Nephron progenitor cell (in vitro differentiated cells): ENCODE measurements at places on chromosomes 5 and 9.

- DNase-seq = no peak
Measured at GRCh38 chr9:137575364-137575715, 3.4 kb downstream of the DPH7 start.

DNA sequence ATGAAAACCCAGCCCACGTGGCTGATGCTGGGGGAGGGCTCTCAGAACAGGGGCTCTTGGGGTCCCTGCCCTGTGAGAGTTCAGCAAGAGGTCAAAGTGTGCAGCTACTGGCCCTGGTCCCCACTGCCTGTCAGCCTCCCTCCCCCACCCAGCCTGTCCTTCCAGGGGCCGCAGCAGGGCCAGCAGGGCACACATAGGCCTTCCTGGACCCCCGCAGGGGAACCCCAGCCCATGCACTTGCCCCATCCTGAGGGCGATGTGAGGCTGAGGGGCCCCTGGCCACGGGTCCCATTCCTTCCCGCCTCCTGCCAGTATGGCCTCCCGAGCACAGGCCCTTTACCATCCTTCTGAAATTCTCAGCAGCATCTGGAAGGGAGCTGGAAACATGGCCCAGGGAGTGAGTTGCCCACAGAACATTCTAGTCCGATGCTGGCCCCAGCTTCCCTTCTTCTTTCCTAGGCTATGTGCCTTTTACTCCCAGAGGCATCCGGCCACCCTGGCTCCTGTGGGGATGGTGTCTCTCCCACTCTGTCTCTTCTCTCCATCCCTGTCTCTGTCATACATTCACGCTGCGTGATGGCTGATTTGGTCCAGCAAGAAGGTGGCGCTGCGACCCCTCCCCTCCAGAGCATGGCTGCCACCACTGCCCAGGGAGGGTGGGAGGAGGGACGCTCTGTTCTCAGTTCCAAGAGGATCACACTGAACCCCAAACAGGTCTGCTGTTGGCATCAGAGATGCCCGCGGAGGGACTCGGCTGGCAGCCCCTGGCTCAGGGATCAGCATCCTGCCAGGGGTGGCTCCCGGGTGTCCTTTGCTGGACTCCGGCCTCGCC, 19.6 kb downstream of the MRPL36 start:
- DNase-seq = no peak

DNA sequence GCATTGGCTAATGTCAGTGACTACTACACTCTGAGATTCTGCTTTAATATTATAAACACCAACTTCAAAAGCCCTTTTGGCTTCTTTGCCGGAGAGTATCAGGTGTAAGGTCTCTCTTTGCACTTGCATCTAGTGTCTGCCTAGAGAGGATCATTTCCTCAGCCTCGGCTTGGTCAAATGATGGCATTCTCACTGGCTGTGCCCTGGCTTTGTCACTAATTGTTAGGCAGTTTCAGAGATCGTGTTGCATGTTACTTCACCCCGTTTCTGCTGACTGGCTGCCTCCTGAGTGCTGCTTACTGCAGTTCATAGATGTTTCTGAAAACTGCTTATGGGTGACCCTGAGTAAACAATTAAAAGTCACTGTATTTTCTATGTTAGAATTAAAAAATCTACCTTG, 48.8 kb downstream of the SLC1A3 start:
- peak; percentile 12 for DNase-seq

DNA sequence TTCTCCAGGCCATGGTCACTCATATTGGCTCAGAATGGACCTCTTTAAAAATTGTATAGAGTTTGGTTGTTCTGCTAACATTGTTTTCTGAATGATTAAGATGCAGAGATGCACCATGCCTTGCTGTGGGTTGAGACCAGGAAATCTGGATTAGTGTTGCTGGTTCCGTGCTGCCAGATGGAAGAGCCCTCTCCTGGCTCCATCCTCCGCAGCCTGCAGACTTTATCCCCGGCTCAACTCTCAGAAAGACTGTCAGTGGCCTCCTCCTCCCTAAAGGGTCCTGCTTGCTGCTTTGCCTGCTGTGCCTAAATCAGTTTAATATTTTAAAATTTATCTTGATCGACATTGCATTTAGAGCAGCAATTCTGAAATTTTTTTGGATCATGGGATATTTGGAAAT, 196.7 kb downstream of the TENT4A start:
- no peak for DNase-seq

GRCh38 chr5:123545506-123545905, 33.5 kb downstream of the CSNK1G3 start:
- DNase-seq = no peak

DNA sequence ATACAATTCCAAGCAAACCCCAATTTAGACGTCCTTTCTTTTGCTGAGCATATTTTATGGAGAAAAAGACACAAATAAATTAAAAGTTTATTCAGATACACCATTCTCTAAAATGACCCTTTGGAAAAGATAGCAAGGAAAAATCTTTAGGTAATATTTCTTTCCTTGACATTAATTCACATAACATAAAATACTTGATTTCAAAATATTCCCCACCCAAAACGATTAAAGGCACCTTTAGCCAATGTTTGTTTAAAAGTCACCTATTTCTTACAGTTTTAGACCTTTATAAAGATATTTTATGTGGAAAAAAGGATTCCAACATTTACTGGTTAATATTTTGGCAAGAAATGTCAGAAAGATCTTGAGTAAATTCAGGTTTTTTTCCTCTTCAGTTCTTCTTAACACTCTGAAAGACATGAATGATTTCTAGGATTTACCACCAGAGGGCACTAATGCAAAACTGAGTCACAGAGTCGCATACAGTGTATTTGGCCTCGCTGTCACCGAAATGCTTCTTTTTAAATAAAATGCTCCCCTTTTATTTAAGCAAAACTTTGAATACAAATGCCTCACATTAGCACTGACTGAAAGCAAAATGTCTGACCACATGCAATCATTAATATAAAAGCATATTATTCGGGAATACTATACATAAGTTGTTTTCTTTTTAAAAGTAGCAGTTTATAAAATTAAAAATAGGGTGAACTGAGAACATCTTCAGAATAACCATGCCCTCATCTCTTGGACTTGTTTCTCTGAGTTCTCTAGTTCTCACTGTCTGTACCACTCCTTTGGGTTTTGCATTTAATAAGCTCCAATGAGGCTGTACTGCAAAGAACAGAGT, 122.5 kb downstream of the SLC1A3 start:
- DNase-seq = peak; percentile 32

DNA sequence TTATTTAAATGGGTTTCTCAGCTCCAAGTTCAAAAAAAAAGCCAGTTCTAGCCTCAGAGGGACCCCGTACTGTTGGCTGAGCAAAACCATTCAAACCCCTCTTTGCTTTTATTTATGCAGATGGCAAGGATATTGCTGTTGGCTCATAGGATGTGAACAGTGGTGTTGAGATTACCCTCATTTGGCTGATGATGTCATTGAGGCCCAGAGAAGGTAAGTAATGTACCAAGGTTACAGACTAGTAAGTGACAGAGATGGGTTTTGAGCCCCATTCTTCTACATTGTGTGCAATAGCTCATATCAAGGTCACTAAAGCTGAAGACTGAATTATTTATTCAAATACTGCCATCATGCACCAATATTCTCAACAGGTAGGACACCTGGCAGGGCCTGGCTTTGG, 122.2 kb upstream of the PCA3 start:
- DNase-seq = no peak

GRCh38 chr5:121138495-121138907, 674.4 kb downstream of the PRR16 start:
- no peak for DNase-seq

- peak; percentile 37 for DNase-seq
Measured at GRCh38 chr5:10689391-10690081, 71.5 kb downstream of the DAP start.

GRCh38 chr5:30341466-30341865, 852.0 kb upstream of the CDH6 start:
- no peak for DNase-seq

DNA sequence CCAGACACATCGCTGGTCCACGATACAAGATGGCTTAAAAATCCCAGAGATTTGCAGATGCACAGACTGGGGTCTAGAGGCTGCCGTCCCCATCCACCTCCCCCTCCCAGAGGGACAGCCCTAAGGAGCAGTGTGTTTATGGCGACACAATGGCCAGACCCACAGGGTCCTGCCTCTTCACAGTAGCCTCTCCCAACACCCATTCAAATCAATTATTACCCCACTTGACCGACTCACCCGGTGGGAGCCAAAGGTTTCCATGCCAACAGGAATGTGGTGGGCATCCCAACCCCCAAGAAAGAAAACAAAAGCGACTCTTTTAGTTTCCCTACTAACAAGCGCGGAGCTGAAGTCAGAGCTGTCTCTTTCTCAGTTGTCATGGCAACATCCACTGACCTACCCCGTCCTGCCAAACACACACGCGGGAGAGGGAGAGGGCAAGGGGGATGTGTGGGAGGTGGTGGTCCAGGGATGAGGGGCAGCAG, 209.0 kb downstream of the TTLL11 start:
- DNase-seq = peak; percentile 67

DNA sequence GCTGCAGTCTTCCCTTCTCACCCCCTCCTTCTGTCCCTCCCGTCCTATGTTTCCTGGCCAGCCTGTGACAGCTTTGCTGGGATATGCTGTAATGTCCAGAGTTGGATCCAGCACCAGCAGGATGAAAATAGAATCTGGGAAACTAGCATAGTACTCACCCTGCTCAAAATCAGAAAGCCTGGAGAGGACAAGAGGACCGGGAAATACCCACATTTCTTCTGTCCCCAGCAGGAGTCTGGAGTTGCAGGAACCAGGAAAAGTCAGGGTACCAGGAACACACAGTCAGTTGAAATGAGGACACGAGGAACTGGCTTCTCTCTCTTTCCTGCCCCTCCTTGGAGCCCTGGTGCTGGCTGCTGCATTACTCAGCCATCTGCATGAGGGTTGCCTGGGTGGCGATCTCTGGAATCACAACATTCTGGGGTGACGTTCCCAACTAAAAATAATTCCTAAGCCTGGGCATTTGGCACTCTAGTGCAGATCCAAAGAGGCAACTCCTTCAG, 59.6 kb upstream of the NFIL3 start:
- no peak for DNase-seq

GRCh38 chr9:8254541-8254940, 455.0 kb upstream of the DMAC1 start:
- no peak for DNase-seq
